ENCODE measurements at places on chromosomes 3 and 15. TPM values are rescaled to one million over a fixed set of nuclear protein-coding genes. Genes with fewer than 3 reads are reported as not detected.

MST1R gene
- 51.1 TPM for total RNA-seq

DNA sequence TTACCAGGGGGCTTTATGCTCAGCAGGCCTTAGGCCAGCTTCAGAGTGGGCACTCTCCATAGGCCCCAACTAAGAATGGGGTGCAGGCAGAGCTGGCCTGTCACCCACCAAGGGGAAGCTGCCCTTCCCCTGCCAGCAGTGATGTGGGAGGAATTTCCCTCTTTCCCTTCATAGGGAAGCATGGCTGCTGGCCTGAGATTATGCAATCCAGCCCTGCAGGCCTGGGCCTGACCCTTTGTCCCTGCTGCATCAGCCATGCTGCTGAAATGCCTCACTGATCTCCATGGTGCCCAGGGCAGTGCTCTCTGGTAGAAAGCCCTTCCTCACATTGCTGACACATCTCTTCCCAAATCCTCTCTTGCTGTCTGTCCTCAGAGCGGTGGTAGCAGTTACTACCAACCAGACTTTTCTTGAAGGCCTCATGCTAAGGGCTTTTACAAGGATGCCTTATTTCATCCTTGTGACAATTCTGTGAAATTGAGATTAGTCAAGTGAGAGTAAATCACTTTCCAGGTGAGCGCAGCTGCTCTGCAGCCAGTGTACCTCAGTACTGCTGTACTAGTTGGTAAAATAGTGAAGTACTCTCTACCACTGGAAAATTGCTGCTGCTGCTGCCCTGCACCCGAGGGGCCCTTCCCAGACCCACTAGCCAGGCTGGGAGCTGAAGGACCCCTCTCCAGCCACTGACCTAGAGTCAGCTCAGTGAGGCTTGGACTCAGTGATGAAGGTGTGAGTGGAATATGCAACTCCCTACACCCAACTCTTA lies 33.8 kb downstream of the MRAS start:
- H3K4me1 ChIP-seq: peaks cover 21% of the 10 kb centered on the region
- H3K27ac ChIP-seq: peak overlapping the region; percentile 78
- H3K36me3 ChIP-seq: no peaks in the 10 kb centered on the region
- DNase-seq: no peak

CRABP1 gene
- total RNA-seq: not detected

DNA sequence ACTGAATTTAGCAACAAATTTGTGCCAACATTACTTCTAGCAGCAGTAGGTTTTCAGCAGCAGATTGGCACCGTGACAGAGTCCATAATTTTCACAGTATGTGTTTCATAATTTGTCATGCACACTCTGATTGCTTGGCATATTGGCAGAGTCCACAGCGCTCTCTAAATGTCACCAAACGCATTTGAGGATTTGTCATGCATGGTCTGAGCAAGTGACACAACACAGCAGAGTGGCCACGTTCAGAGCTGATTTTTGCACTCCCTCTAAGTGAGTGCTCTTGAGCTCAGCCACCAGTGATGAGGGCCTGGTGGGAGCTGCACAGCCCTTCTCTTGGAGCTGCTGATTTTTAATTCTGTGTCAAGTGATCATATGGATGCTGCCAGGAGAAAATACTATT lies 1270.8 kb downstream of the ROBO1 start:
- no peaks in the 10 kb centered on the region for H3K27me3 ChIP-seq
- H3K36me3 ChIP-seq: no peaks in the 10 kb centered on the region
- H3K27ac ChIP-seq: no peak overlapping the region
- peak; percentile 78 for DNase-seq

DNA sequence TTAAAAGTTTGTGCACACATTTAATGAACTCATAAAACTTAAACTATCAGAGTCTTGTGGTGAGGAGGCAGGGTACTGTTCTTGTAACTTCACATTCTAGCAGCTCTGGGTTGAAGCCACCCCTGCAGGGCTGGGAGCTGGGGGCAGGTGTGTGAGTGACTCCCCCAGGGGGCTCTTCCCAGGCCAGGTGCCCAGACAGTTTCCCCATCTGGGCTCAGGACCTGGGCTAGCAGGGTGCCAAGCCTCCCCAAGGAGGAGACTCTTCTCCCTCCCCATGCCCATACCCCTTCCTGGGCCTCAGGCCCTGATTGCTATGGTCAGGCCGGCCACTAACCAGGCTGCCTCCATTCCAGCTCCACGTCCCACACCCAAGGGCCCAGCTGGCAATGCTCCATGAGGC lies 22.0 kb upstream of the CHCHD6 start:
- DNase-seq: no peak
- no peak overlapping the region for H3K4me3 ChIP-seq
- H3K4me1 ChIP-seq: no peaks in the 10 kb centered on the region
- no peak overlapping the region for H3K27ac ChIP-seq

SNX4 gene
- total RNA-seq: 40.1 TPM

DNA sequence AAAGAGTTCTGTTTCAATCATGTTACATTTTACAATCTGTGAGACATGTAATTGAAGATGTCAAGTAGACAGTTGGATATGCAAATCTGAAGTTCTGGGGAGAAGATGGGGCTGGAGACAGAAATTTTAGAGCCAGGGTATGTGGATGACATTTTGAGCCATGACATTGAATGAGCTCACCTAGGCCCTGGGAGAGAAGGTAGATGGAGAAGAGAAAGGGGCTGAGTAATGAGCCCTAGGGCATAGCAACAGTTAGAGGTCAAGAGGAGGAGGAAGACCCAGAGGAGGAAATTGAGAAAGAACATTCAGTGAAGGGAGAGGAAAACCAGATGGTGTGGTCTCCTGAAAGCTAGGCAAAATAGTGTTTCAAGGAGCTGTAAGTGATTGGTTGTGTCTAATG lies 15.3 kb downstream of the TMEM266 start:
- no peaks in the 10 kb centered on the region for H3K27me3 ChIP-seq
- no peak overlapping the region for H3K27ac ChIP-seq
- H3K4me3 ChIP-seq: no peak overlapping the region
- DNase-seq: no peak
- H3K4me1 ChIP-seq: peaks cover 6% of the 10 kb centered on the region

DUOXA1 gene
- total RNA-seq: 135 TPM

- no peak overlapping the region for H3K4me3 ChIP-seq
- H3K27me3 ChIP-seq: no peaks in the 10 kb centered on the region
- H3K36me3 ChIP-seq: no peaks in the 10 kb centered on the region
- no peak overlapping the region for H3K27ac ChIP-seq
- no peaks in the 10 kb centered on the region for H3K4me1 ChIP-seq
Observed at GRCh38 chr3:111260878-111261277, 189.3 kb downstream of the NECTIN3 start.

- H3K4me1 ChIP-seq: no peaks in the 10 kb centered on the region
- no peak overlapping the region for H3K27ac ChIP-seq
- H3K36me3 ChIP-seq: no peaks in the 10 kb centered on the region
- no peaks in the 10 kb centered on the region for H3K27me3 ChIP-seq
Observed at GRCh38 chr3:13843351-13843750, 36.5 kb downstream of the WNT7A start.

CELSR3 gene
- 0.93 TPM for total RNA-seq

All from left lung (tissue), 14 donors.